SJSA1 (cell line): ENCODE measurements at places on chromosomes 2 and 18. TPM values are rescaled to one million over a fixed set of nuclear protein-coding genes. Genes with fewer than 3 reads are reported as not detected.

DNA sequence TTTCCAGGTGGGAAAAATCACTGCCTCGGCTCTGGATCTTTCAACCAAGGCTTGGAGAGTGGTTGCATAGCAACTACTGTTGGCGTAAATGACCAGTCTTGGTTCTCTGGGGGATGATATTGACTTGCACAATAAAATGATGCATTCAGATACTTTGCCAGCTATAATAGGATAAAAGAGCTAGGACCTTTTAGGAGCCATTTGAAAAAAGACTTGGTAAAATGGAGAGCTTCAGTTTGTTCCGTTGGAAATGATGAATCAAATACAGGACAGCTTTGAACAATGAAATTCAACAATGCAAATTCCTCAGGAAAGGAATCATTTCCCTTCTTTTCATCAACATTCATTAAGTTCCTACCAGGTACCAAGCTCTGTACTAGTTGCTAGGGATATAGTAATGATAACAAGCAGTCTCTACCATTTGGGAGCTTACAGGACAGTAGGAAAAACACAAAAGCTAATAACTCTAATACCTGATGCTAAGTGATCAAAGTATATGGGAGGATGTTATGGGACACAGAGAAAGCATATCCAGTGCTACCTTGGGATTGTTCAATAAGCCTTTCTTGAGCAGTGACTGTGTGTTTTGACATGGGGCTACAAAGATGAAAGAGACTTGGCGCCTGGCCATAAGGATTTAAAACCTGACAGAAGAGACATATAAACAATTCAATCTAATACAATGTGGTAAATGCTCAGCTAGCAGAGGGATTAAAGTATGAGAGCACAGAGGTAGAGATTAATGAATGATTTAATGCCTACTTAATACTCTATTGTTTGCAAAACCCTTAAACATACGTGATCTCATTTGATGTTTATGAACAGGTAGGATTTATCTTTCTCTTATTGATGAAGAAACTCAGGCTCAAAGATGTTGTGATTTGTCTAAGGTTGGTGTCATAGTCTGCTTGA, 110.7 kb downstream of the QPCT start:
- peak; percentile 42 for DNase-seq

PIKFYVE gene
- total RNA-seq = 17.9 and 27.3 TPM in 2 replicates

ASTL gene
- total RNA-seq = not detected in 2 replicates

GRCh38 chr2:2642906-2643890, 312.1 kb upstream of the MYT1L start:
- DNase-seq = no peak

TCF23 gene
- not detected in 2 replicates for total RNA-seq
